ENCODE measurements at places on chromosomes 7 and 10.

GRCh38 chr10:34549001-34549400, 266.1 kb downstream of the PARD3 start:
- DNase-seq: no peak

DNA sequence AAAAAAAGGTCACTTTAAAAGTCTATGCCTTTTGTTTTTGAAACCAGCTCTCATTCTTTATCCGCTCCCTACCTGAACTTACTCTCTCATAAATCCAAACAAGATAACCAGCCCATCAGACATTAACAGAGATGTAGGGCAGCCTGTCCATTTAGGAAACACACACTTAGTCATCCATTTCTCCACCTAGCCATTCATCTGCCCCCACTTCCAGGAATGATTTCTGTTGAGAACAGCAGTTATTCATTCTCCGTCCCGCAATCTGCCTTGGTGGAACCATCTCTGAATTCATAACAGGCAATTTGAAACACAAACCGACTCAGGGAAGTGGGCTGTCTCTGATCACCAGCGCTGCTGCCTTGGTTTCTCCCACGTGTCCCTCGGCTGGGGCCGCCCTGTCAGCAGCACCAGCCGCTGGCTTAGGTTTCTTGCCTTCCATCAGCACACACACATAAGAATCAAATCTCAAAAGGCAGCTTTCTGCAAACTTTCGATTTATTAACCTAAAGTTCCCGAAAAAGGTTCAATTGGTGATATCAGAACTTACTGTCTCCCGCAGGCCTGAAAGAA, 528.2 kb upstream of the NRP1 start:
- DNase-seq: no peak

- no peak for DNase-seq
These were observed 21.1 kb downstream of the FRMD4A start for GRCh38 chr10:14309593-14309992.

DNA sequence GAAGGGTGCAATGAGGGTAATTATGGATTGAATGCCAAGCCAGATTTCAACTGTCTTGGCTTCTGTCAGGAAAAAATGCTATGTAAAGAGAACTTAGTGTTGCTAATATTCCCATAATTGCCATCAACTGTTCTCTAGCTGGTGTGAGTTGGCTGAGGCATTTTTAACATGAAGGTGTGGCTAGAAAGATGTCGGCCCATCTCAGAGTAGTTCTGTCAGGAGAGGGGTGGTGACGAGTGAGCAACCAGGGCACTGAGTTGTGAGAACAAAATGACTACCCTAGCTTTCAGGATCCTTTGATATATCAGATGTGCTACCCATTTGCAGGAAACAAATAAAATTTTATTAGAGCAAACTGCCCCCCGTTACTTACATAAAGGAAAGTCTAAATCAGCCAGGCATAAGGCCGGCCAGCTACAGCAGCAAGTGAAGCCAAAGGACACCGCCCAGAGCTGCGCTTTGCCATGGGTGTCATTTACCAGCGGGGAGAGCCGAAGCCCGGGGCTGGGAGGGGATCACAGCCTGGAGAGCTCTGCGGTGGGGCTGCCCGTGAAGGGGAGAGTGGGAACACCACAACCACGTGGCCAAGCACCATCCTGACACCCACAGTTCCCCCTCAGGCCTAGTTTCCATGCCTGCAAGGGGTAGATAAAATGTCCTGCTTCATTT, 141.4 kb downstream of the ICA1 start:
- no peak for DNase-seq

- no peak for DNase-seq
These were observed 406.4 kb upstream of the VWC2 start for GRCh38 chr7:49367072-49367471.

DNA sequence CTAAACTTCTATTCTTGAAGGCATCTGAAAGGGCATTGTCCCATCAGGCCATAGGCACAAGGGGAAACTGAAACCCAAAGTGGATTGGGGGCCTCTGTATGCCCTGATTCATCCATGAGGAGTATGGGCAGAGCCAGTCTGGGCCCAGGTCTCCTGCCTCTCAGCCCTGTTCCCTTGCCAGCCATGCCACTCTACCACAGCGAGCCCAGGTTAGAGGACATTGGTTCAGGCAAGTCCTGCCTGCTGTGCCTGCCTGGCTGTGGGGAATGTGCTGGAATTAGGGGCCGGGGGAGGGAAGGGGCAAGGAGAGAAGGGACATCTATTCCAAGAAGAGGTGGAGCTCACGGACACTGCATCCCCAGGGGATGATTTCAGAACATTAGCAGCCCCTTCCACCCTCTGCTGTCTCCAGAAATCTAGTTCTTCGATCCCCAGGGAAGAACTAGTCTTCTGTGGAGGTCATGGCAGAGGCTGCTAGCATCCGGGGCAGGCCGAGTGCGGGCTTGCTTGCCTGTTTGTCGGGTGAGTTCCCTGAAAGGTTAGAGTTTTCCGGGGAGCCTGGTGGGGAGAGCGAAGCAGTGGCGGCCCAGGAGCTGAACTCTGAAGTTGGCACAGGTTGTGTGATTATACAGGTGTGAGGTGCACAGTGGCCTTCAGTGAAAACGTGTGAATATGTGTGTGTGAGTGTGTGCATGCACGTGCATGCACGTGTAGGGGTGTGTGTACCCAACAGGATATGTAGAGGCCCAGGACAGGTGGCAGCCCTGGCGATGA, 37.8 kb downstream of the TBATA start:
- no peak for DNase-seq

DNA sequence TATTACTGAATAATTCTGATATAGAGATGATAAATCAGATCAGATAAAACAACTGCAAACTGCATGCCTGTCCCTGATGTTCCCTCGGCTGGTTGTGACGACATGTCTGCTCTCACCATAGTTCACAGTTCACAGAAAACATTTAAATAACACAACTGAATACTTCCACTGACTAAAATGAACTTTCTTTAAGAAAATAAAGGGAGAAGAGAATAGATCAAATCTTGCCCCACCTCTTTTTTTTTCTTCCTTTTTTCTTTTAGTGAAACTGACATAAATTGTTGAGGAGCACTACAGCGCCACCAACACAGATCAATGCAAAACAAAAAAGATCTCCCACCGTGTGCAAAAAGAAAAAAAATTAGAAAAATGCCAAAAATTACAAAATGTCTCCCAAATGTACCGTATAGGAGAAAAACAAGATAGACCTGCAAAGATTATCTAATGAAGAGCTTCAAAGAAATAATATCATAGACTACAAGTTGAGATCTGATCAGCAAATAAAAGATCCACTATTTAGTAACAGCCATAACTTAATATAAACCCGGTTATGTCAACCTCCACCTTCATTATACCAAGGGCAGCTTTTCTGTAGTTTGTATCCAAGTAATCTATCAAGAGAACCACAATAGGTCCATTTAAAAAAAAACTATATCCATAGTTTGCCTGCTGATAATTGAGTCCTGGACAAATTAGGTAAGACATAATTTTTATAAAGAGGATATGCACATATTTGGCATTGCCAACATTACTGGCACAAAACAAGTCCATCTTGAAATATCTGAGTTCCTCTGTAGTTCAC, 30.7 kb upstream of the EPC1 start:
- DNase-seq: no peak

DNA sequence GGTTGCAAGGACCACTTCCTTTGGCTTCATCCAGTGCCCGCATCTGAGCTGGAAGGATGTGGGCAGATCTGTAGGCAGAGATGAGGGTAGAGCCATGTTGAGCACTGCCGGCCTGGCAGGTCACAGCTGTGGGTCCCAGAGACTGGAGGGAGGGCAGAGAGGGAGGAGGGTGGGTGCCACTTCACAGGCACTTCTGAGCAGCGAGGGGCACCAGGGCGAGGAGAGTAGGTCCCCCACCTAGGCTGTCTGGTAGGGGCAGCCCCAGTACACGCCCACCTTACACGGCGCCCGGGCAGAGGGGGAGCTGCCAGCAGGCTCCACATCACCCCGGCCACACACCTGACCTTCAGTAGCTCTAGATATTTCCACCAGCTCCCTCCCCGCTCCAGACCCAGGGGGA, 473.0 kb upstream of the FOXK1 start:
- no peak for DNase-seq

DNA sequence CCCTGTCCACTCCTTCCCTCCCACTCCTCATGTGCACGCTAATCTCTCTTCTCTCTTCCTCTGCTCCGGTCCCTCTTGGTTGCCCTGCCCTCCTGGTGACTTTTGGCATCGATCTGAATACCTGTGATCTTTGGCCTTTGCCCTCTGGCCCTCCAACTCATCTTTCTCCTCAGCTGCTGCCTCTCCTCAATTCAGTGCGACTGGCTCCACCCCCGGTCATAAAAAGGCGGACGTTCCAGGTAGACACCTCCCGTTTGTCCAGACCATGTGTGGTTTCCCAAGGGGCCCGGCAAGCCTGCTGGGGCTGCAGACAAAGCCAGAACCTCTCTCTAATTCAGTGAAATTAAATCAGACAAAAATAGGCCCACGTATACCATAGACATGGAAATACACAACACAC, 96.8 kb downstream of the COL13A1 start:
- DNase-seq: no peak

DNA sequence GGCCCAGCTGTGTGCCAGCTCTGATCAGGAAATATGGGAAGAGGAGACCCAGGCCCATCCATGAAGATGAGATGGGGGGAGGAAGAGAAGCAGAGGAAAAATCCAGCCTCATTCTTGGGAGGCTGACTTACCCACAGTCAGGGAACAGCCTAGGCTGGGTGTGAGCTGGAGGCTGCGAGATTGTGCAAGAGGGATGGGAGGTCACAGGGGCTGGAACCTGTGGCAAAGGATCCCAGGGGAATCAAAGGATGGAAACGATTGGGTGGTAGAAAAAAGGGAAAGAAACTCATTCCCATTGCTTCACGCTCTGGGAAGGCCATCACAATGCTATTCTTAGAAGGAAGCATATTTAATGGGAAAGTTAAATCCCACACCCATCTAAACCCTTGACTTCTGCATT, 26.7 kb upstream of the CRHR2 start:
- no peak for DNase-seq

DNA sequence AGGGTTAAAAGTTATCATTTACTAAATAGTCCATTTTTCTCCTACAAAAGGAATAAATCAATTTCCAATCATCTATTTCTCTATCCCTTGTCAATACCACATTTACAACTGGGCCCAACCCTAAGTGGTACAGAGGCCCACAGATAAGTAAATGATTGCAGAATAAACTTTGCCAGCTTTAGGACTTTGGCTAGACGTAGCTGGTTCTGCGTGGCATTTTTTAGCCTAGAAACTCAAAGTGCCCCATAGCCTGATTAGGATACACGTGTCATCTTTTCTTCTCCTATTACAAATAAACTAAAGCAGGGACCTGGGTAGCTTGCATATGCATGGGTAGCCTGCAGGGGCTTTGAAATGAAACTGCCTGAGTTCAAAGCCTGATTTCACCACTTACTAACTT, 56.4 kb downstream of the KLF6 start:
- no peak for DNase-seq

GRCh38 chr10:89861584-89862301, 160.4 kb downstream of the KIF20B start:
- no peak for DNase-seq

GRCh38 chr10:126597211-126597610, 73.3 kb downstream of the C10orf90 start:
- DNase-seq: no peak

DNA sequence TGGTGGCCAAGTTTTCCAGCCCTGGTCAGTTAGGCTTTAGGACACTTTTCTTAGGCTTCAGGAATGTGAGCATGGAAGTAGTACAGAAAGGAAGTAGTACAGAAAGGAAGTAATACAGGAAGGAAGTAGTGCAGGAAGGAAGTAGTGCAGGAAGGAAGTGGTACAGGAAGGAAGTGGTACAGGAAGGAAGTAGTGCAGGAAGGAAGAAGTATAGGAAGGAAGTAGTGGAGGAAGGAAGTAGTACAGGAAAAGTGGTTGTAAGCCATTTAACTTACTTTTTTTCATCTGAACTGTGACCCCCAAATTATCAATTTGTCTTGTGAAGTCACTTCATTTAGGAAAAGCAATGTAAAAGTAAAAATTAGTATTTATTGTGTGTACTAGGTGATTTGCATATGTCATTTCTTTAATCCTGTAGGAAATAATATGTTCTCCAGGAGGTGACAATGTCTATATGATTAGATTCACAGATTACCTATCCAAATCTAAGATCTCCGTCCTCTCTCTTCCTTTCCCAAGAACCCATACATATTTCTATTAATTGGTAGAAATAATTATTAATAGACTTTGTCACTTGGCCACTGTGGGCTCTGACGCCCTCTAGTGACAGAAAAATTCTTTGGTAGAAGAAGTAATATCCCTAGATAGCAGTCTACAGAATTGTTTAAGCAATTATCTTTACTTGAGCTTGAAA, 3.9 kb upstream of the FAS start:
- DNase-seq: no peak

DNA sequence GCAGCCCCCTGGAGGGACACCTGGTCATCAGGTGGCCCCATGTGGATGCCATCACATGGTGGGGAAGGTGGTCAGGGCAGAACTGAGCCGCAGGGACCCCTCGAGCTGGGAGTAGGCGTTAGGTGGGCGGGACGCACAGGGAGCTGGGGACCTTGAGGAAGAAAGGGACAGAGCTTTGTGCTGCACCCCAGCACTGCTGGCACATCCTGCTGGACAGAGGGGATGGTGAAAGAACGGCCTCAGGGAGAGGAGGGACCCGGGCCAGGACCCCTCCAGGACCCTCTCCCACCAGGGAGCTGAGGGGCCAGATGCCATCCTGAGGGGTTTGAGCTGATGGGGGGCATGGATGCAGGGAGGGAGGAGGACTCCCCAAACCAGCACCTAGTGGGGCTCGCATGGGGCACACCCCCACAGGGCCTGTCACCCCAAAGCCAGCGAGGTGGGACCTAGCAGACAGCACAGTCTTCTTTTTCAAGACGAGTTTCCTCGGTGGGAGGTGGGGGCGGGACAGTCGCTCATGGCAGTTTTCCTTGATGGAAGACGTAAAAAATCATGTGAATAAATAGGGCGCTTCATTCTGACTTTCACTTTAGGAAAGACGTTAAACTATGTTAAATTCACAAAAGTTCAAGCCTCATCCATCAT, 43.3 kb downstream of the STK32C start:
- no peak for DNase-seq

GRCh38 chr7:47039089-47039648, 542.7 kb downstream of the TNS3 start:
- DNase-seq: no peak

GRCh38 chr7:112143582-112143981, 62.6 kb downstream of the DOCK4 start:
- no peak for DNase-seq

- DNase-seq: no peak
These were observed 456.4 kb downstream of the CCSER2 start for GRCh38 chr10:84784749-84785148.

DNA sequence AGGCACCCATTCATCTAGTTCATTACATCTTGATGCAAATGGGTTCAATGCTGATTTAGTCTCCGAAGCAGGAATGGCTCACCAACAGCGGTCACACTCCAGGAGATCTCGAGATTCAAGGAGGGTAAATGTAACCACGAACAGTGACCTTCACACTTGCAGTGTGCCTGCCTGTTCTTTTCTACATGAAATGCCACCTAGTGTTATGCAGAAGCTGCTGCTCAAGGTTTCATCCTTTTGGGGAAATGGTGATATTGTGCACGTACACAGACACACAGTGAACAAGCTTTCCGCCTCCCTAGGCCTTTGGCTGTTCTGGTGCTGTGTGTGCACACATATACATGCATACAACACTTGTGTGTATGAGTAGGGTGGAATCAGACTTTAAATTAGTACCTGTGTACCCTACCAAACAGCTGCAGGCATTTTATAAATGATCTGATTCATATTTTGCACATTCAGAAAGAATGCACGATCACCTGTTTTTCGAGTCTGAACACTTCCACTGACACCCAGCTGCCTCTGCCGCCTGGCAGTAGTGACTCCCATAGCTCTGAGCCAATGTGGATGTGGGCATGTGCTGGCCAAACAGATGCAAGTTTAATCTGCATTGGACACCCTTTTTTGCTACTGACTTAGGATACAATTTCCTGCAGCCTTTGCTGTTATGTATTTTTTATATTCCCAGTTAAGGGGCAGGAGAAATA, 100.5 kb downstream of the TACC2 start:
- no peak for DNase-seq
